ENCODE measurements at places on chromosomes 6 and 20. TPM values are rescaled to one million over a fixed set of nuclear protein-coding genes. Genes with fewer than 3 reads are reported as not detected.

Gene DEFB124
- total RNA-seq: not detected

Gene FNDC1
- total RNA-seq: 1.8 TPM

Gene NT5E
- 22.5 TPM for total RNA-seq

Gene BANF2
- total RNA-seq: not detected

Gene CST2
- not detected for total RNA-seq

DNA sequence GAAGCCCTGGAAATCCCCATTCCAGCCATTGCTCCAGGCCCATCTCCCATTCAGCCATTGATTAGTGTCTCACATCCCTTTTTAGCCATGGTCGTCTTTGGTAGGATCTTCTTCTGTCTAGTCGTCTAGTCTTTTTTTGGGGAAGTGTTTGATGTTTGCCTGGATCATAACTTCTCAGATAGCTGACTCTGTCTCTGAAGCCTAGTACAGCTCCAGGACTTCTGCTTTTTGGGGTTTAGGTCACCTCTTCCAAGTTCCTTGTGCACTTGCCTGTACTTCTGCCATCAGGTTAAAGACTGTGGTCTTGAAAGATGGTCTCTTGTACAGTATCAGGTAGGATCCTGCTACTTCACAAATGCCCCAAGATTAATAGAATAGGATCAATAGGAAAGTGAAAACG, 553.5 kb downstream of the PKHD1 start:
- DNase-seq: no peak

GRCh38 chr6:88013015-88013414, 34.6 kb upstream of the SPACA1 start:
- no peak for DNase-seq

DNA sequence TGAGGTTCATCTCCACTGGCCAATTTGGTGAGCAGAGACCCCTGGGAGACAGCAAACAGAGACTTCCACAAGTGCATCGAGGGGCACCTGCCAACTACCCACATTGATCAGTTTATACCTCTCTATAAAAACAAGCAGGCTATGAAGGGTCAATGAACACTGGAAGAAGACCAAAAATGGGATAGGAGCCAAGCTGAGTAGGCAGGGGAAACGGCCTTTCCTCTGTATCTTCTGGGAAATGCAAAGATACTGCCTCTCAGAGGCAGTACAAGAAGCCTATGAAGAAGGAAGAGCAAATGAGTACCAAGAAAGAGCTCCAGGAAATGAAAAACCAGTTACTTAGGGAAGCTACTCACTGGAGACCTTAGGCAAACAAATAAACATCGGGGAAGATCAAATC, 247.7 kb downstream of the GMDS start:
- DNase-seq: no peak

Gene PROKR2
- not detected for total RNA-seq

- DNase-seq: no peak
Observed at GRCh38 chr6:81656231-81656630, 96.2 kb downstream of the TENT5A start.

DNA sequence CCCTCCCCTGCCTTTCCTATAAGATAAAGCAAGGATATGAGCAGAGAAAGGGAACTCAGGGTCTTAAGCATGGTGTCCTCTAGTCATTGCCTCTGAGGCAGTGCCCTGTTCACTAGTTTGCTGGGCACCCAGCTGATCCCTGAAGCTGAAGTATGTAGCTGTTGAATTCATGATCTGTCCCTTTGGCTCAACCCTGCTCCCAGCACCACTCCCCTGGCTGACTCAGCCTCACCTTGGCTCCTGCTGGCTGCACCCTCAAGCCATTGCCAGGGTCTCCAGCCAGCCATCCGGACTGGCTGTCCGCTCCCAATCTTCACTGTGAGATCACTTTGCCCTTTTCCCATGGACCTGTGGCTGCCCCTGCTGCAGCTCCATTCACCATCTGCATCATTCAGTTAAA, 25.9 kb upstream of the UST start:
- DNase-seq: no peak

DNA sequence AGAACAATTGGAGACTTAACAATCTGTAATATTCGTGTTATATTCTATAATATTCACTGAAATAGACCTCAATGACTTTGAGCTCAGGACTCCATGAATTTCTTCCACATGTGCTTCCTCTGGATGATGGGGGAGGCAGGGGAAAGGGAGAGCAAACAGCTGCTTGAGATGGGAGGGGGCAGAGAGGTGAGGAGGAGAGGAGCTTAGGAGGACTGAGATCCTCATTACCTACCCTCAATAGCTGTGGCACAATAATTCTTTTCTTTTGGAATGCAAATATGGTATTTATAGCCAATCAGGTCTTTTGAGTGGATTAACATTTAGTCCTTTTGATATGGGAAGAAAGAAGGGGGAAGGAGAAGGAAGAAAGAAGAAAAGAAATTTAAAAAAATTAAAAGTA, 64.1 kb upstream of the ZNF217 start:
- DNase-seq: no peak

Gene DEFB132
- total RNA-seq: not detected

Gene TNF
- 1.1 TPM for total RNA-seq

DNA sequence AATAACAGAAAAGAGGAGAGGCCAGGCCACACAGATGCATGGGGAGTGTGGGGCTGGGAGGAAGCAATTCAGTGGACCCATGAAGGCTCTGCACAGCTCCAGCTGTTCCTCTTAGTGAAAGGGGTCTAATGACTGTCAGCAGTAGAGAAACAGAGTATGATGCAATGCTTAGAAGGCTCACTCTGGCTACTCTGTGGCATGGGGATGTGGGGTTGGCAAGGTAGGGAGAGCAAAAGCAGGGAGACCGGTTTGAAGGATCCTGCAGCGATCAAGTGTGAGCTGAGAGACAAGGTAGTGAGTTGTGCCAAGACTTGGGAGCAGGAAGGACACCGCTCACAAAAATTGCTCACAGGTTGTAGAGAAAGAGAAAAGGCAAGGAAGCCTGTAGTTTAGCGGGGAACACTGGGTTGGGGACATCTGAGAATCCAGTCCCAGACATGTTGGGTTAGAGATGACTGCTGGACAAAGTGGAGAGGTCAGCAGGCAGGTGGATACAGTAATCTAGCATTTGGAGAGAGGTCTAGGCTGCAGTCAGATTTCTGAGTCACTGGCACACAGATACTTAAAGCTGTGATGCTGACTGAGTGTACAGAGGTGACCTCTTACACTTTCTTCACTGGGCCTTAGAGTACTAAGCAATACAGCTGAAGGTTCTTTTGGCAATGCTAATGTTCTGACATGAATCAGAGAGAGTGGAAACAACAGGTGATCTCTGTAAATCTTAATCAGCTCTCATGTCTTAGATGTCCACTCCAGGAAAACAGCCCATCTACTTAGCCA, 27.1 kb downstream of the NAPB start:
- DNase-seq: no peak

DNA sequence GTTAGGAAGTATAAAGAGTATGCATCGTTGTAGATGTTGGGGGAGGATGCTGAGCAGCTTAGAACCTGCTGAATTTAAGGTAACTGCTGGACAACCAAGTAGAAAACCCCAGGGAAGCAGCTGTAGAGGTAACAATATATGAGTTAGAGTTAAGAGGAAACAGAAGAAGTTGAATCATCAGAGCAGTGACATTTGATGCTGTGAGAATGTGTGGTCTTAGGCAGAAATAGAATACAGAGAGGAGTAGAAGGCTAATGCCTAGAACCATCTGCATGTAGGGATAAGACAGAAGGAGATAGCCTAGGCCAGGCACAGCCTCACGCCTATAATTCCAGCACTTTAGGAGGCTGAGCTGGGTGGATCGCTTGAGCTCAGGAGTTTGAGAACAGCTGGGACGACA, 22.6 kb upstream of the DYNLRB1 start:
- DNase-seq: no peak

- no peak for DNase-seq
Observed at GRCh38 chr6:117266257-117267053, 1.1 kb downstream of the VGLL2 start.

Gene COL21A1
- 0.40 TPM for total RNA-seq

- DNase-seq: peak; percentile 58
Observed at GRCh38 chr6:3518356-3519190, 61.7 kb upstream of the SLC22A23 start.

DNA sequence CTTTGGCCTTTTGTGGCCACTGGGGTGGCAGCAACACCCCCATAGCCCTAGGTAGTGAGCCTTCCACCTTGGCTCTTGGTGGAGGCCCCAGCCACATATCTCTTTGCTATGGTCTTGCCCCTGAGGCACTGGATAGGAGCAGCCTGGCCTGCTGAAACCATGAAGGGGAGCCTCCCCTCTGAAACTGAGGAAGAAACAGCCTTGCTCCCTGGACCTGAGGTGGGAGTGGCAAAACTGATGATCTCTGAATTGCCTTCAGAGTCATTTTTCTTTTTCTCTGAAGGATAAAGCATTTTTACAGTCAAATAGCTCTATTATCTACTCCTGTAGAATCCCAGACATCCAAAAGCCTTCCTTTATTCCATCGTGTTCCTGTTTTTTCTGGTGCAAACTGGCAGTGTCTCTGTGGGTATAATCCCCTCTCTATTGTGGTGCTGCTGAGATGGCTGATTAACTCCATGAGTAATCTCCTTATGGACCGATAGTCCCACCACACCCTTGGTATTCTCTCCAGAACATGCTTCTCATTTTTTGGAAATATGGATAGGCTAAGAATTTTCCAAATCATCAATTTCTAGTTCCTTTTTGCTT, 22.0 kb upstream of the PRSS35 start:
- no peak for DNase-seq

GRCh38 chr20:1373614-1374013, 19.2 kb downstream of the FKBP1A start:
- no peak for DNase-seq

Gene CRISP2
- not detected for total RNA-seq

- no peak for DNase-seq
Observed at GRCh38 chr6:40669343-40669742, 82.2 kb upstream of the LRFN2 start.

Gene POLR3F
- 1.9 TPM for total RNA-seq

GRCh38 chr6:116175344-116175743, 49.4 kb upstream of the COL10A1 start:
- DNase-seq: no peak

DNA sequence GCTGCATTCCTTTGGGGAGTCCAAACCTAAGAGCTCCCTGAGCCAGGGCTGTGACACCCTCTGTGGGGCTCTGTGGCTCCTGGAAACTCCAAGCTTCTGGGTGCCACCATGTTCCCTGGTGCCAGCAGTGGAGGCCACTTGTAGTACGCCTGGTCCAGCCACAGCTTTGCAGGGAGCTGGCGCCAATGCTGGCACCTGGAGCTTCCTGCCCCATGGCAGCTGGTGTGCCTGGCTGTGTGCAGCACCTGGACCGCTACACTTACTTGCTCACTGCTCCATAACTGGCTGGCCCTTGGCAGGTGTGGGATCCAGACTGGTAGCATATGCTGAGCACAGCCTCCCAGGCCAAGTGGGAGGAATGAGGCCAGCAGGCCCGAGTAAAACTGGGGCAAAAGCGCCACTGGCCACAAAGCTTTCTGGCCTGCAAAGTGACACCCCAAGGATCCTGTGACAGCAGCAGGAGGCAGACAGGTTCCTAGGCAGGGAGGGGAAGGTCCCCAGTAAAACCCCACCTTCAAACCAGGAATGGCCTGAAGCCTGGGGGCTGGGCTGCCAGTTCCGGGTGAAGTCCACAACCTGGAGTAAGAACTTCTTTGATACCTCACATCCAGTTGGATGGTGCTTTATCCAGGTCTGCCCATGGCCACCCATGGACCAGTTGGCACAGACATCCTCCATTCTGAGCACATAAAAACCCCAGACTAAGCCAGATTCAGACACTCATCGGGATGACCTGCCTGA, 461.0 kb downstream of the TBC1D32 start:
- DNase-seq: no peak

DNA sequence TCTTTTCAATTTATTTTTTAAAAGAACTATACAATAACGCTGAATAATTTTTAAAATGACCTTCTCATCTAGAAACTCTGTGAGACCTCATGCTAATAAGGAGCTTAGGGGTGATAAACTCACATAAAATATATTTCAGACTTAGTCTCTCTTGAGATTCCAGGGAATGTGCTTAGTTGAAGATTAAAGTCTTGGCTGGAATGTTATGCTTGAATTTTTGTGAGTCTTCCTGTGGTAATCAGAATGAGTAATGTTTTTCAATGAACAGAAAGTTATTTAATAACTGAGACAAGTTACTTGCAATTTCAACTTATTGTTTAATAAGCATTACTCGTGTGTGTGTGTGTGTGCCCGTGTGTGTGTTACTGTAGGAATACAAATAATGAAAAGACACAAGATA, 379.9 kb upstream of the EPHA7 start:
- DNase-seq: no peak

Gene EPPIN
- not detected for total RNA-seq

Gene PANK2
- total RNA-seq: 44.5 TPM

Data from transverse colon (tissue), 4 donors.